Dermis microvascular lymphatic vessel endothelial cell (primary cell): ENCODE measurements at places on chromosomes 12 and 14. TPM values are rescaled to one million over a fixed set of nuclear protein-coding genes. Genes with fewer than 3 reads are reported as not detected.

DNA sequence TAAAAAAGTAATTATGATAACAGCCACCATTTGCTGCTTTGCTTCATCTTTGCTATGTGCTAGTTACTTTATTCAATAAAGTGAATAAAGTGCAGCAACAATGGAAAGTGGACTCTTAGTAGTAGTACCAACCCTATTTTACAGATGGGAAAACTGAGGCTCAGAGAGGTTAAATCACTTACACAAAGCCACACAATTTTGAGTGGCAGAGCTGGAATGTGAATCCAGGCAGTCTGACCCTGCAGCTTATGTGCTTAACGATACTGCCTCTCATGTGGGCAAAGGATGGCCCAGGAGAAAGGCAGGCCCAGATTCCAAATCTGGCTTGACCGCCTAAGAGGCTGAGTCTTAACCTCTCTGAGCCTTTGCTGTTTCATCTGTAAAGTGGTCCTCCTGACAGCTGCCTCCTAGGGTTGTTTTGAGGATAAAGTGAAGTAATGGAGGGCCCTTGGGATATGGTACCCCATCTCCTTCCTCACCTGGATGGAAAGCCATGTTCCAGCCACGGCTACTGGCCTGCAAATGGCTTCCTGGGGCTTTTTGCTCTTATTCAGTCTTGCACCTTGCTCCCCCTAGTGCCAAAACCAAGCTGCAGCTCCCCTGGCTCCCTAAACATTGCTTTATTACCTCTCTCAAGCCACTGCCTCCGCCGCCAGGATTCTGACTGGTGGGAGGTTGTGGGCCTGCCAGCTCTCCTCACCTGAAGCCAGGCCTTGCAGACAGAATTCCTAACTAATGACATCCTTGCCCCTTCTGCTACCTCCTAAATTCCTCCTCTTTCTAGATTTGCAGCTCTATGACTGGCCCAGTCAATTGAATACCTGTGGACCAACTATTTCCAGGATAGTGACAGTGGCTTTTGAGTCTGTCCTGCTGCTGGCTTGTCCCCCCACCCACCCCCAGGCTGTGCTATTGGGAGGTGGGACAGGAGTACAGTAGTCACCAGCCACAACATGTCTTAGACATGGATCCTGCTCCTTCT lies 283.3 kb upstream of the PWP1 start:
- peak; percentile 64 for DNase-seq

- peak; percentile 51 for DNase-seq
Observed at GRCh38 chr14:65238456-65238855, 136.1 kb upstream of the MAX start.

DNA sequence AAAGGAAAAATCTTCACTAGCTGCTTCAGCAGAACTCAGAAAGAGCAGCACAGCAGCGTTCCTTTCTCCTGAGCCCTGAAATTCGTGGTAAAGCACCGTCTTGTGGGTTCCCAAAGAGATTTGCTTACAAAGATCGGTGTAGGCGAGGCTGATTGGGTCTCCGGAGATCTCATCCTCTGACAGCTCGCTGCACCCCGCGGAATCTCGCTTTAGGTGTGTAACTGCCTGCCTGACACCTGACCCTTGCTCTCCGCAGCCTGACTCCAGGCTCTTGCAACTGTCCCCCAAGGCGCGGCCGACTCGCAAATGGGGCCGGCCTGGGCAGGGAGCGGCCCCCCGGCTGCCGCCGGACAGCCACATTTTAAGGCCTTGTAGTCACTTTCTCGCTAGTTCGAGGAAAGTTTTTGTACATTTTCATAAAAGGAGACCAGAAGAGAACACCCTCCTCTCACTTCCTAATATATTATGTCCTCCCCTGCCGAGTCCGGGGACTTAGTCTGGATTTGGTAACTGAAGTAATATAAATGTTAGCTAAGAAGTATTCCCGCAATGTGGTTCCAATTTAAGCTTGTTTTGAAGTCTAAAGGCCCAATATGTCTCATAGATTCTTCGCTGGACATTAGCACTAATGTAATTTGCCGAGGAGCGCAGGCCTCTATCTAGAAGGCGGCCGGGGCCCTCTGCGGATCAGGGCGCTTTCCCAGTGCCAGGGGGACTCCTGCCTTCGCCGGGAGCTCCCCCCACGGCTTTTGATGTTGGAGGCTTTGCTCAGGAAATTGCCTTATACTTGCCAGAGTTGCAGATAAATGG lies 177.3 kb upstream of the CDKN3 start:
- DNase-seq, result no peak

DNA sequence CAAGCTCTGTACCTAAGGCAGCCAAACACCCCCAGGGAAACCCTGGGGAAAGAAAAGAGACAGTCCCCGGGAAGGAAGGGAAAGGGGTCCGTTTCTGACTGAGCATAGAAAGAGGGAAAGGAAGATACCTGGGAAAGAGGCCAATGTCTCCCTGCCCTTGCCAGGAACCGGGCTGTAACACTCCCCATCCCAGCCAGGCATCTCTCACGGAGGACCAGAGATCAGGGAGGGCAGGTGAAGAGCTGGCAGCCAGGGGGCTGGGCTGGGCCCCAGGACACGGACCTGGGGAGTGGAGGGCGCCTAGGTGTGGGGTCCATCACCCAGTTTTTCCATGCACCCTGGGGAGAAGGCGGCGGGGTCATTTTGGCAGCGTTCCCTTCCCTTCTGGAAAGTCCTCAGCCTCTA lies 18.9 kb upstream of the PLEKHH1 start:
- no peak for DNase-seq

DNA sequence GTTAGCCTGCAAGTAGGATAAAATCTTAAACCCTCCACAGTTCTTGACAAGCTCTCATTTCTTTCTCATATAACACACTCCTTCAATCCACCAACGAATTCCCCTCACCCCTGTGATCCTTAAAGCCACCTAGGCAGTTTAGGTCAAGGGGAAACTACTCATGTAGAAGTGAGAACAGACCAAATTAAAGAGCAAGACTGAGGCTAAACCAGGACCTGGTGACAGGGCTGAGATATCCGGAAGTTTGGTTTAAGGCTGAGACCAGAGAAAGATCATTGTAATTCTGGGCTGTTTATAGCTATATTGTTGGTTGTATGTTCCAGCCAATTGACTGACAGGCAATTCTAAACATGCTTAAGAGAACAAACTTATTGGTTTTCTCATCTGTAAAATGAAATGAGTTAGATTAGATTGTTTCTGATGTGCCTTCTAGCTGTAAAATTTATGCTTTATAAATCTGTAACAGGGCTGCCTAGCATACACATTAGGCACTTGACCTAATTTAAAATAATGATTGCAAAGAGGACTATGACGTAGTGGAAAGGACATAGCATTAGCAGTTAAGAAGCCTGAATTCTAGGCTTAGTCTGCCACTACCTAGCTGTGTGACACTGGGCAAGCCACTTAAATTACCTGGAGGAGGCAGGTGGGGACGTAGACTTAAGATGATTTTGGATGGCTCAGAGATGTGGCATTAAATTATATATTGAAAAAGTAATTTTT lies 53.9 kb upstream of the PTGR2 start:
- no peak for DNase-seq

The KRT85 gene
- not detected in 2 replicates for total RNA-seq

The MYRFL gene
- not detected in 2 replicates for total RNA-seq

The USP44 gene
- total RNA-seq, result 3.1 and 4.2 TPM in 2 replicates

The KRT4 gene
- total RNA-seq, result not detected in 2 replicates

The LRTM2 gene
- total RNA-seq, result not detected in 2 replicates

The SERPINA6 gene
- not detected in 2 replicates for total RNA-seq

The OLR1 gene
- not detected in 2 replicates for total RNA-seq
